Lung (tissue), 17 donors: ENCODE measurements at places on chromosomes 6 and 20.

- no peak for DNase-seq
Observed at GRCh38 chr20:19098806-19099578, 113.5 kb upstream of the SLC24A3 start.

- no peak for DNase-seq
Observed at GRCh38 chr20:48158014-48158413, 372.7 kb upstream of the SULF2 start.

- DNase-seq: no peak
Observed at GRCh38 chr6:15906420-15907016, 222.4 kb upstream of the MYLIP start.

DNA sequence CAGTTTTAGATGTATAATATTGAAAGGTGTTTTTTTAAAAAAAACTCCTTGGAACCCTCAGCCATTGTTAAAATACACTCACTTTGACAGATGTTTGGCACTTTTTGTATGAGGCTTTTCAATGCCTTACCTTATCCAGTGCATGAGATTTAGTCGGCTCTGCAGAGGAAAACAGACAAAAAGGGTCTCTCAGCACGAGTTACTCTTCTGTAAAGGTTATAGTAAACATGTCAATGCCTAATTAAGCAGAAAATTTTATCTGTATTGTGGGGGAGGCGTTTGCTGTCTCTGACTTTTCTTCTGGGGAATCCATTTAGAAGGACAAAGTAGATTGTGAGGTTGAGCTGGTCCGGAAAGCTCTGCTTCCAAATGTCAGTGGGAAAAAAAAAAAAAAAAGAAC, 278.3 kb downstream of the TSHZ2 start:
- no peak for DNase-seq

DNA sequence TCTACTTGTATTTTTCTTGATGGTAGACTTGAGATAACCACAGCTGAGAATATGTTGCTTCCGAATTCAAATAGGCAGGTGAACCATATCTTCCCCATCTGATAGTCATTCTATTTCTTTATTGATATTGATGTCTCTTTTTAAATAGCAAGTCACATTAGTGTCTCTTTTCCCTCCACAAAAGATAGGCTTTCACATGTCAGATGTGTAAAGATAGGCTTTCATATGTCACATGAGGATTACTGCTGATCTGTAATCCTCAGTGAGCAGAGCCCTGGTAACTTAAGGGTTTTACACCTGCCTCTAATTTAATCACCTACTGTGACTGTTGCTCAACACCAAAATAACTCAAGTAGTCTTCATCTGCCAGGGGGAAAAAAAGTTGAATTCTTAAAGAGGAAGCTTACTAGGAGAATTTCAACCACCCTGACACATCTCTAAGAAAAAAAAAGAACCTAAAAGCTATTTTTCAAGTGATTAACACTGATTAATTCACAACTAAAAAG, 45.3 kb upstream of the TRDN start:
- DNase-seq: no peak

DNA sequence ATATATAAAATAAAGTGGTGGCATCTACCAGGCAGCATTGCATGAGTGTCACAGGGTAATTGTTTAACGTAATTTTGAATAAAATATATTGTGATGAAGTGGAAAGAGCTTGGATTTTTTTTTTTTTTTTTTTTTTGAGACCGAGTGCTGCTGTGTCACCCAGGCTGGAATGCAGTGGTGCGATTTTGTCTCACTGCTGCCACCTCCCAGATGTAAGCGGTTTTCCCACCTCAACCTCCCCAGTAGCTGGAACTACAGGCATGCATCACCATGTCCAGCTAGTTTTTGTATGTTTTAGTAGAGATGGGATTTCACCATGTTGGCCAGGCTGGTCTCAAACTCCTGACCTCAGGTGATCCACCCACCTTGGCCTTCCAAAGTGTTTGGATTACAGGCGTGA, 81.1 kb upstream of the SMIM8 start:
- DNase-seq: no peak

GRCh38 chr20:25071734-25072133, 10.2 kb downstream of the VSX1 start:
- no peak for DNase-seq

- DNase-seq: no peak
Observed at GRCh38 chr6:98976674-98977385, 29.1 kb upstream of the FBXL4 start.

GRCh38 chr6:29908710-29909109, 33.6 kb upstream of the HLA-A start:
- no peak for DNase-seq

- DNase-seq: peak; percentile 39
Observed at GRCh38 chr20:57676589-57677583, 32.9 kb downstream of the PMEPA1 start.

GRCh38 chr6:140388192-140388802, 1013.8 kb upstream of the CITED2 start:
- DNase-seq: no peak

DNA sequence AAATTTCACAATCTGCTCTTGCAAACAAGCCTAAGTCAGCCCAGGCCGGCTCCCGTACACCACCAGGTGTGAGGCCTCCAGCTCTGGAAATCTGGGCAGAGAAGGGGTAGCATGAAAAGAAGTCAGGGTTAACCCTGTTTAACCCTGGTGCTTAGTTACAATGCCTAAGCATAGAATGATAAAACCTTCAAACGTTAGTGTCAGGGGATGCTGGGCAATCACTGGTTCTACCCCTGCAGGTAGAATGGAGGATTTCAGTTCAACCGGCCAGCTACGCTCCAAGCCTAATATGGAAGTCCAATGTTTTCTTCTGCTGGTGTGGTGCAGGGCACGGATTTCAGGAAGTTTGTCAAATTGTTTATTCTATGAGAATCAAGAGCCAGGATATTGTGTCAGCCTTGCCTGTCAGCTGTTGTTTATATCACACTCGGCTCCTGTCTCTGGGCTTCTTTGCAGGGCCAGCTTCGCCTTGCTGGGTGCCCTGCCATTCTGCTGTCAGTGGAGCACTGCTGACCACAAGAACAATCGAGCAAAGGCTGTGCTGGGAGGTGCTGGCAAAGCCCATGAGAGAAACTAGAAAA, 20.2 kb upstream of the CD93 start:
- peak; percentile 68 for DNase-seq

GRCh38 chr6:53938810-53939209, 144.0 kb downstream of the LRRC1 start:
- DNase-seq: no peak

DNA sequence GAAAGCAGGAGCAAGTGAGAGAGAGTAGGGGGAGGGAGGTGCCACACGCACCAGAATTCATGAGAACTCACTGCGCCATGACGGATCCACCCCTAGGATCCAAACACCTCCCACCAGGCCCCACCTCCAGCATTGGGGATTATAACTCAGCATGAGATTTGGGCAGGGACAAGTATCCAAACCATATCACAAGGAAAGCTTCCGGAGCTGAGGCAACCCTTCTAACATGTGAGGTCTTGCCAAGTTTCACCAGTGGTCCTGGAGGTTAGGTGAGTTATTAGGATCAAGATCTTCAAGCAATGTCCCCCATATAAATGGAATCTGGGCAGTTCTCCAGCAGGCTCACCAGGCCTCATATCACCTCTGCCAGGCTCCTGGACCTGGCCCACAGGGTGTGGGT, 308.4 kb downstream of the NRN1 start:
- no peak for DNase-seq

DNA sequence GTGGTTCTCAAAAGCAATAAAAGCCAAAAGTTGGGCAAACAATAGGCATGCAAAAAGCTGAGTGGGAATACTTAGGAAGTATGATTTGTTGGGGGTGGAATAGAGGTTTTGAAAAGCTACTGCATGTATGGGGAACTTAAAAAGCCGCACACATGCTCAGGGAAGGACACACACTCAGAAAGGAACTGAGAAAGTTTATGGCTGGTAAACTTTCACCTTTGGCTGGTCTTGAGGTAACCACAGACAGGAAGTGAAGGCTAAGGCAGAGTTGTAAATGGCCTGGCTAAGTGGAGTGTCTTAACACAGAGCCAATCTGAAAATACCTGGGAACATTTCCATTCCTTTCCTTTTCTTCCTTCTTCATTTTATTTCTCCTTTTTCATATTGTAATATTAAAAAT, 134.5 kb upstream of the EXOC2 start:
- no peak for DNase-seq

DNA sequence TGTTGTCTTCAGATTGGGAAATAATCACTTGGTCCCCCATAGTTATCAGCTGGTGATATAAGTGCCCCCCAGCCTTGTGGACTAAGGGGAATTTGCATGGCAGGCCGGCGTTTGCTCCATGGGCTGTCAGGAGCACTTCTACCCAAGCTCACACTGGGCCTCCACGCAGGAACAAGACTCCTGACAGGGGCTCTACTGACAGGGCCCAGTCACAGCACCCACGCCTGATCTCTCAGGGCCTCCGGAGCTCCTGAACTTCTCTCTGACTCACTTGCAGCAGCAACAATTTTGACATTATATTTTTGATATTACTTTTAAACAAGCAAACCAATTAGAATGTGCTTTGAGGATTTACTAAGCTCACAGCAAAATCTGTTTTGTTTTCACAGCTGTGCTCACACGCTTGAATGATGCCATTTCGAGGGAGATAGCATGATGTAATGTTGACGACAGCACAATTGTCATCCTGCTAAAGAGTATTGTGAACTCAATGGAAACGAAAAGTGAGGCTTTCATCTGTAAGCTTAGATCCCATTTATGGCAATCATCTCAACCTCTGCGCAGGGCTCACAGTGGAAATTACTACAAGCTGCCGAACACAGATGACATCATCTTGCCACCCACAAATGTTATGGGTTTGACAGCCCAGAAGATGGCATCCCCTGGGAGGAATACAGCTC, 28.7 kb upstream of the TXNDC5 start:
- DNase-seq: no peak

GRCh38 chr6:158487495-158487894, 72.4 kb upstream of the TMEM181 start:
- no peak for DNase-seq

DNA sequence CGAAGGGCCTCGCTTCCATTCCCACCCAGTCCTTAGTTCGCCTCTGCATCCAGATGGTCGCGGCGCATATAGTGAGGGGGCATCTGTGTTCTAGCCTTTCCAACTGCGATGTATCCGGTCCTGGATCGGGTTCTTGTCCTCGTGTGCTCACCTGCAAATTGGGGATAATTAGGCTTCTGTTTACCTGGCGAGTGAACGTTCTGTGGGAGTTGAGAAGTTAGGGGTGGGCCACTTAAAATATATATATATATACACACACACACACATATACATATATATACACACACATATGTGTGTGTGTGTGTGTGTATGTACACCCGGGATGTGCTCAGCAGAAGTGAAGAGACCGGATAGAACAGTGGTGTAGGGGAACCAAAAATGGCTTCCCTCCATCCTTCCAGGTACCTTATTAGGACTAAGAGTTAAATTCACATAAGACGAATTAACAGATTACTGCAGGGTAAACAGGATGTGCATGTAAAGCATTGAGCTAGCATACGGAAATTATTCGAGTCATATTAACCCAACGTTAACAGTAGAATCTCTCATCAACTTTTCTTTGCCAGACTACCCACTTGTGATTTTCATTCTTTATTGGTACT, 537 bp downstream of the CSTF1 start:
- no peak for DNase-seq

GRCh38 chr6:166952567-166953486, 3.5 kb downstream of the RNASET2 start:
- no peak for DNase-seq

- peak; percentile 39 for DNase-seq
Observed at GRCh38 chr20:21100578-21101452, 5.3 kb downstream of the LINC00237 start.

DNA sequence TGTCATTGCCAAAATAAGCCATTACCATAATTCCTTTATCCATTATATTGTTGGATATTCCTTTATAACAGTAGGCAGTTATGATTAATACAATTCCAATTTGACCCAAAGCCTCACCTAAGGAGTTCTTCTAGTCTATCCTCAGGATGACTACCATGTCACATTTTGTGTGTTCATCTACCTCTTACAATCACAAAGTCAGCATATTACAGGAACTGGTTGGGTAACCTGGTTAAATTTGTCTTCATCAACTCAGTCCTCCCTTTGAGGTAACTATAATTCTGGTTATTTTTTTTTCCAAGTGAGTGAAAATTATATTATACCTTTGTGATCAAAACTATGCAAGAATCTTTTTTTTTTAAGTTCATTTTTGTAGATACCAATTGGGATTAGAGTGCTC, 540.5 kb downstream of the BTBD3 start:
- DNase-seq: no peak

GRCh38 chr6:53112404-53112803, 36.2 kb downstream of the GCM1 start:
- peak; percentile 31 for DNase-seq

DNA sequence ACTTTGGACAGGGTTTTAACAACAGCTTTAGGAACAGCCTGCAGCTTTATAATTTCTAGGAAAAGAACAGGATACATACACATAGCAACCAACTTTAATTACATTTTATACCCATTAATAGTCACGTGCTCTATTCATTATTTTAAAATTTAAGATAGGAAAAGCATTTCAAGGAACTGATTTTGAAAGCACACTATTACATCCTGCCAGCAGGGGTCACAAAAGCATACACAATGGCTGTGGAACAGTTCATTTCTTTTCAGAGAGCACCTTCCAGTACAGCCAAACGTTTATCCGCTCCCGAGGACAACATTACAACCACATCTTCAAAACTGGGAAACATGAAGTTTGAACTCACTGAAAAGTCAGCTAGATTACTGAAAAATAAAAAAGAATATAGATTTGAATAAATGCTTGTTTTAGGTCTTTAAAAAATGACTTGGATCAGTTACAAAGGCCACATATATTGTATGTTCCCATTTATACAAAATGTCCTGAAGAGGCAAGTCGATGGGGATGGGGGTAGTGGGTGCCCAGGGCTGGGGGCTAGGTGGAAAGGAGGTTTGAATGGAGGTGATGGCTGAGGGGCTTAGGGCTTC, 104.6 kb upstream of the EXOC2 start:
- DNase-seq: peak; percentile 90

GRCh38 chr20:46081074-46081473, 8.7 kb downstream of the NCOA5 start:
- no peak for DNase-seq

GRCh38 chr20:757506-757905, 10.8 kb downstream of the SLC52A3 start:
- DNase-seq: no peak

- no peak for DNase-seq
Observed at GRCh38 chr6:135665935-135666334, 168.4 kb upstream of the AHI1 start.

DNA sequence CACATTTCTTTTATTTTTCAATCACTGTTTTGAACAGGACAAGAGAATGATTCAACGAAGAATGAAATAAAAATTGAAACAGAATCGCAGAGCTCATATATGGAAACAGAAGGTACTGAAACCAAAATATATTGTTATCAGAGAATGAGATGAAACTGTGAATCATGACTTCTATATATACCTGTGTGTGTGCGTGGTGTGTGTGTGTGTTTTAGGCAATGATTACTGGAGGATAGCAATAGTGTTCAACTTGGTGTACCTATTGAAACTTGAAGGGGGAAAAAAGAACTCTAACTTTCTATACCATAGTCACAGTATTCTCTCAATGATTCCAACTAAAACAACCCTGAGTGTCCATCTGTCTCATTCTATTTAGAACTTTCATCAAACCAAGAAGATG, 586.6 kb downstream of the KIF16B start:
- no peak for DNase-seq
